ENCODE measurements at places on chromosomes 1 and 21.

DNA sequence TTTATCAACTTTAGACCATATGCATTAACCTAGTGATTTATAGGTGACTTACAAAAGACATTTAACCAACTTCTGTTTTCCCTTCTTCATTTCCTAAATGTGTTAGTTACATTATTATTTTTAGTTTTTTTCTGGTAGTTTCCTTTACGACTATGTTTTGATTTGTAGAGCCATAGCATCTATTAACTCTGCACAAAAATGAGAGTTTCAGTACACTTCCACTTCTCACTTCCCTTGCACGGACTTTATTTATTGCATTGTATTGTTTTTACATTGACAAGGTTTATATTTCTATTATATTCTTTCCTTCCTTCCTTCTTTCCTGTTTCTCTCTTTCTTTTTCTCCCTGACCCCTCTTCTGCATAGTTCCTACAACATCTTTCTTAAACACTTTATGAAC is 14.7 kb downstream of the PKN2 start:
- DNase-seq, result no peak

DNA sequence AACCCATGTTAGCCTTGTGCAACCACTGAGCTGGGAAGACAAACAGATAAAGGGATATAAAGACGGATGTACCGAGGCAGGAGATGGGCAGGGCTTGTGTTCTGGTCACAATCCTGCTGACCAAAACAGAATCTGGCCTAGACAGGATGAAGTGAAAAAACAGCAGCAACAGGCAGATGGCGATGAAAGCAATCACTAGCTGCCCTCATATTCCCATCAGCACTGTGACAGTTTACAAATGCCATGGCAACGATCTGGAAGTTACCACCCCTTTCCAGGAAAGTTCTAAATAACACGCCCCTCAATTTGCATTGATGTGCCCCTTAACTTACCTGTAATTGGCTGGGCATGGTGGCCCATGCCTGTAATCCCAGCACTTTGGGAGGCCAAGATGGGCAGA is 40.6 kb upstream of the CD46 start:
- no peak for DNase-seq

DNA sequence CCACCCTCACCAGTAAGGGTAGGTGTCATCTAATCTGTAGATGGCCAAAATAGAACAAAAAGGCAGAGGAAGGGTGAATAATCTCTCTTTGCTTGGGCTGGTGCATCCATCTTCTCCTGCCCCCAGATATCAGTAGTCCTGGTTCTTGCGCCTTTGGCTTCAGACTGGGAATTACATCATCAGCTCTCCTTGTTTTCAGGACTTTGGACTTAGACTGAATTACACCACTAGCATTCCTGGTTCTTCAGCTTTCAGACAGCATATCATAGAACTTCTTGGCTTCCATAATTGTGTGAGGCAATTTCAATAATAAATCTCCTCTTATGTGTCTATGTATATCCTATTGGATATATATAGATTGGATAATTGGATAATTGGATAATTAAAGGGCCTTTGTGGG is 403.0 kb upstream of the USP24 start:
- no peak for DNase-seq

- DNase-seq, result no peak
Observed at GRCh38 chr1:58886611-58887010, 102.8 kb upstream of the JUN start.

GRCh38 chr1:38131024-38131585 is 84.5 kb upstream of the POU3F1 start:
- DNase-seq, result no peak

- DNase-seq, result no peak
Observed at GRCh38 chr1:14067036-14067435, 367.0 kb downstream of the PRDM2 start.

GRCh38 chr21:35502821-35503220 is 453.7 kb upstream of the RUNX1 start:
- DNase-seq, result no peak

- peak; percentile 73 for DNase-seq
Observed at GRCh38 chr1:151945725-151946722, 36.7 kb upstream of the THEM4 start.

GRCh38 chr1:236391008-236391407 is 3.1 kb upstream of the EDARADD start:
- DNase-seq, result no peak

DNA sequence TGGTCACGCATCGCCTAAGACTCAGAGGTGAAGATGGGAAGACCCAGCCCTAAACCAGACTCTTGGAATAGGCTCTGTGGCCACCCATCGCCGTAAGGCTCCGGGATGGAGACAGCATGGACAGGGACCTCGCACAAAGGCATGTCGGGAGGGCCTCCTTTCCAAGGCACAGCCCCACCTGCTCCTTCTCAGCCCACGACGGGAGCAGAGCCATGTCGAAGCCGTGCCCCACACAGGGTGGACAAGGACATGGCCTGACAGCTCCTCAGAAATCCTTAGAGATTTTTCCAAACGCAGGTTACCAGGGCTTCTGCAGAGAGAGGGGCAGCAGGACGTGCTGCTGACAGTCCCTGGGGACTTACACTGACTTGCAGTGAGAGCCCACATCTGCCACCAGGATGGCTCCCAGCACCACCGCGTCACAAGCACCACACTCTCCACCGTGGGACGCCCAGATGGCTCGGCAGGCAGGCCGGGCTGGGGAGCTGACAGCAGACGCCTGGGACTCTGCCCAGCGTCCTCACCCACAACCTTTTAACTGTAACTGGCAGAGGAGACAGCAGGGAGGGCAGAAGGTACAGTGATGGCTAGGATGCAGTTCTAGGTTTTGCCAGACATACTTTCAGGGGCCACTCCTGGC is 12.0 kb downstream of the SSU72 start:
- no peak for DNase-seq

GRCh38 chr1:113859478-113860175 is 11.9 kb downstream of the PTPN22 start:
- DNase-seq, result no peak

DNA sequence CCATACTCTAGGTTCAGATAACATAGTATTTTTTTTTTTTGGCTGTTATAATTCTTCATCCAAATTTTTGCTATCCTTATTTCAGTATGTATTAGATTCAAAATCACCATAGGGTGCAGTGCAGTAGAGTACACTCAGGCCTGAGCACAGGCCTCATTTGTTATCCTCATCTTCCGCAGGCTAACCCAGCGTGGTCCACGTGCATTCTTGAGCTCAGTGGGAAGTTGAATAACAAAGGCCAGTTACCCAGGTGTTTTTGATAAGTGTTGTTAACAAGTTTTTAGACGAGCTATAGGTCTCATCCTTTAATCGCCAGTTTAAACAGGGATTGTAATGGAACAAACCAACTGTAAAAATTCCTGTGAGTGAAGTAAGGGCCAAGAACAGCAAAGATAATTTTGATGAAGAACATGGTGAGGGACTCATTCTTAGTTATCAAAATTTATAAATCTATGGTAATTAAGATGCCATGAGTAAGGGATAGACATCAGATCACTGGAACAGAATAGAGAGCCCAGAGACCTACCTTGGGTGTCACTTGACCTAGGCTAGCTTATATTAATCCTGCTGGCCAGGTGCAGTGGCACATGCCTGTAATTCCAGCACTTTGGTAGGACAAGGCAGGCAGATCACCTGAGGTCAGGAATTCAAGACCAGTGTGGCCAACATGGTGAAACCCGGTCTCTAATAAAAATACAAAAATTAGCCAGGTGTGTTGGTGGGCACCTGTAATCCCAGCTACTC is 22.0 kb downstream of the FLVCR1 start:
- DNase-seq, result no peak

DNA sequence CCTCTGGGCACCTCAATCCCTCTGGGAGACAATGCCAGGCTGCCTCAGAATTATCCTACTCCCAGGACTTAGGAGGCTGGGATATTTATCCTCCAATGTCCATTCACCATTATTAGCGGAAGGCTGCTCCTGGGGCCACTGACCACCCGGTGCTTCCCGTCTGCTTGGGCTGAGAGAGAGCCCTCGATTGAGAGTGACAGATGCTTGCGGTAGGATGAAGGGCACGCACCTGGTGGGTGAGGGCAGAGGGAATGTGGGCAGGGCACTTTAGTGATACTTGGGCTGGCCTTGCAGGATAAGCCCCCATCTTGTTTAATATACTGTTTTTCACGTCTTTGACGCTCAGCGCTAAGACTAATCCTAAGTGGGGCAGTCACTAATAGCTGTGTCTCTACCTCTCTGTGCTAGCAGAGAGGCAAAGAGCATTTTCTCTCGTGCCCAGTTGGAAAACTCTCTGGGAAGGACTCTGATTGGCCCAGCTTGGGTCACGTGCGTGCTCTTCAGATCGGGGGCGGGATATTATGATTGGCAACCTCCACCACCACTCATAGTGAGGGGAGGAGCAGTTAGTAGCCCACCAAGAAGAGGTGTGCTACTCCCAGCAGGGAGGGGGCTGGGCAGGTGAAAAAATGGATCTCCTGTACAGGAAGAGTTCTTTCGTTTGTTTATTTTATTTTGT is 10.6 kb upstream of the PARS2 start:
- DNase-seq, result no peak

DNA sequence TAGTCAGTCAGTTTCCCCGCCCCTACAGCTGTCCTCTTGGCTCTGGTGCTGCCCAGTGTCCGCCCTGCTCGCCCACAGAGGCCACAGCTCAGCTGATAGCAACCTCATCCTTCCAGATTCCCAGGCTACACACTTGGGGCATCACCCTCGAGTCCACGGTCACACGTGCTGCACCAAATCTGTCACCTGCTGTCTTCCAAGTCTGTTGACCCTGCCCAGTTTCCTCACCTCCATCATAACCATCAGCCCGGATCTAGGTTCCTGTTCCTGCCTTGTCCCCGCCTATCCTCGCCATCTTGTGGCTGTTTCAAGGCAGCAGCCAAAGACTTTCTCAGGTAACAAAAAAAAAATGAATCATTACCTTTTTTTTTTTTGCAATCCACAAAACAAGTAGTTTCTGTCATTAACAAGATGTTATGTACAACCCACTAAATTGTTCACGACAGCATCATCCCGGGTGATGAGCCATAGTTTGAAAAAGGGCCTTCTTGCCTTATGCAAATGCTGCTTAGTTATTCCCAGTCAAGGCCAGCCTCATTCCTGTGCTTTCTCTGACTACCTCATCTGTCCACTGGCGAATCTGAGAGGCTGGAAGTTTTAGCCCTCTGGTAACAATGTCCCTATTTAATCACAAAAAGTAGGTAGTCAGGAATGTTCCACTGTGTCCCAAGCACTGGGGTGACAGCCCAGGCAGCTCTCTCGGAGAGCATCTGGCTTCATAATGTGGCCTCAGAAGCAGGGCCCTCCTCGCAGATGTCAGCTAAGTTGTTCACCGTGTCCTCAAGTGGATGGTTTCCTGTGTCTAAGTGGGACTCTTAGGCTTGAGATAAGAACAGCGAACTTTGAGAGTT is 4.9 kb upstream of the MIIP start:
- DNase-seq, result no peak

DNA sequence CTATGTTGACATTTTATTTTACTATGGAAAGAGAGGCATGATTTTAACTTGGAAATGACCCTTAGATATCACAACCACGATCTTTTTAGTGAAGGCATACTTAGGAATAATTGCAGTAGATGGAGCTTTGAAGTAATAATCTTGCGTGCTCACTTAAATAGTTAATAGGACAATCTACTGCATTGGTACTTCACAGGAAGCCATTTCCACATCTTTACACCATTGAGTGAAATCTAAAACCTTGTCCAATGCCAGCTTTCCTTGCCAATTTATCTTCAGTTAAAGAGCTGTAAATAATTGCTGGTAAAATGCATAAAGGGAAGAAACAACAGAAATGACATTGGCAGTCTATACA is 586.3 kb downstream of the ADGRL2 start:
- no peak for DNase-seq

GRCh38 chr1:204110894-204111633 is 38.1 kb downstream of the SOX13 start:
- DNase-seq, result no peak

DNA sequence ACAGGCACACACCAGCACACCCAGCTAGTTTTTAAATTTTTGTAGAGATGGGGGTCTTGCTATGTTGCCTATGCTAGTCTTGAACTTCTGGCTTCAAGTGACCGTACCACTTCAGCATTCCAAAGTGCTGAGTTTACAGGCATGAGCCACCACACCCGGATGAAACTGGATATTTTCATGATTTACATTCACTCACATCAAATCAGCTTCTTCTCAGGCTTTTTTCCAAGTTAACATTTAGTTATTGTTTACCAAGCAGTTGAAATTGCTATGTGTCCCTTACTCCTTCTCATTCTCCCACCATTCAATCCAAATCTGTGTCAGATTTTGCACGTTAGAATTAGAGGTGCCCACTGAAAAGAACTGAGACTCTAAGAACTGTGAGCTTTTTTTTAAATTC is 18.4 kb downstream of the RIT1 start:
- DNase-seq, result no peak

DNA sequence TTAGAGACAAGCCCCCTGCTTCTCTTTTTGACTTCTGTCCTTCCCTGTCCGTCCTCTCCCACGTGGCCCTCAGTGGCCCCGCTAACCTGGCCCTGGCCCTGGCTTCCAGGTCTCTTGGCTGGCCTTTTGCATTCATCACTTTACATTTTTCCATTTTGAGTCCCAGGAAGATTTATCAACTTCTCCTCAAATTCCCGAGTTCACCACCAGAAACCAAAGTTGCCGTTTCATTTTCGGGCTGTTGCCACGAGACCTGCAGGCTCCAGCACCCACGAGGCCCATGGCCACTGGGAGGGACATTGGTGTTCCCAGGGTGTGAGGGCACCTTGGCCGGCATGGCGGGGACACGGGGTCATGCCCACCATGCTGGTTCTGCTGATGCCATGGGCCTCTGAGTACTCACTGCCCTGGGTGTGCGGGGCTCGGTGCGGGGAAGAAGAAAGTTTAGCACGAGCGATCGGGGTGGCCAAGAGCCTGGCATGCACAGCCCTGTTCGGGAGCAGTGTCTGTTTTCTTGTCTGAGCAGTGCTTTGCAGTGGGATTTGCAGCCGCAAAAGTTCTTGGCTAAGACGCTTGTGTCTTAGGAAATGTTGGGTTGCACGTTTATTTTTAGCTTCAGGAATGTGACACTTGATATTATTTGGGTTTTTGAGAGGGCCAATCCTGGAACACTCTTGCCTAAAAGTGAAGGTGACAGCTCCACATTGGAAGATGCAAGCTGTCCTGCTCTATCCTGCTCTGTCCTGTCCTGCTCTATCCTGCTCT is 40.4 kb upstream of the ADARB1 start:
- no peak for DNase-seq

GRCh38 chr1:215484171-215484939 is 82.7 kb upstream of the KCTD3 start:
- DNase-seq, result no peak

- DNase-seq, result no peak
Observed at GRCh38 chr1:93669369-93669768, 12.3 kb downstream of the BCAR3 start.

DNA sequence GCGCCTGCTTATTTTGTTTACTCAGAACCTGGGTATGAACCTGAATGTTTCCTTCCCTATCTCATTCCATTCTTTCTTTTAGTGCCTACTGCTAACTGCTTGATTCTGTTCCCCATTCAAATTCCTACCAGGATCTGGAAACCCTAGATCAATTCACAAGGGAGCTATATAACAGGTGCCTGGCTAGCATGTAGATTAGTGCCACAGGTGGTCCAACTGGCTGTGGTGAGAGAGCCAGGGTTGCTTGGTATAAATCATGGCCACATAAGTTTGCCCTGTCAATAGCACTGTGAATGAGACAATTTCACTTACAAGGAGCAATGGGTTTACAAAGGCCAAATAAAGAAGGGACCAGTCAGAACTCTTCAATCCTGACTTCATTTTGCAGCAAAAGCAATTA is 6.6 kb upstream of the PRPF38B start:
- no peak for DNase-seq

- no peak for DNase-seq
Observed at GRCh38 chr1:242447689-242448088, 76.8 kb downstream of the PLD5 start.

GRCh38 chr1:220873868-220874655 is 5.2 kb upstream of the HLX start:
- no peak for DNase-seq

Measured in stimulated activated CD8-positive, alpha-beta memory T cell treated with anti-CD3 and anti-CD28 coated beads, Interleukin-4, amount 100 ng/mL, for 1 hour (primary cell).